ENCODE measurements at places on chromosomes 7 and 10.

DNA sequence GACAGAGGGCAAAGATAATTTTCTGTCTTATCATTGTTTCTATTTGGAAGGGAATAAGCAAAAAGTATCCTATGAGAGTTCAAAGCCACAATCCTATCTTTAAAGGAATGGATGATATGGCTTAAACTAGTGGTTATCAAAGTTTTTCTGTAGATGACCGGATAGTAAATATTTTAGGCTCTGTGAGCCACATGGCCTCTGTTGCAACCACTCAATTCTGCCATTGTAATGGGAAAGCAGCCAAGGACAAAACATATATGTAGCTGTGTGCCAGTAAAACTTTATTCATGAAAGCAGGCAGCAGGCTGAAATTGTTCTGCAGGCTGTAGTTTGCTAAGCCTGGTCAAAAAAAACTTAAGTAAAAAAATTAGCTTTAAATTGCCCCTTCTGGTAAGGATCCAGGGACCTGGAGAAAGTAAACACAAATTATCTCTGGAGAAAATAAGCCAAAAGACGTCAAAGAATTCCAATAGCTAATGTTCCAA lies 73.3 kb downstream of the THSD7A start:
- no peak for DNase-seq

GRCh38 chr10:102285133-102285532 lies 39.8 kb downstream of the GBF1 start:
- no peak for DNase-seq

- no peak for DNase-seq
Measured at GRCh38 chr7:105745681-105746330, 130.6 kb downstream of the ATXN7L1 start.

- no peak for DNase-seq
Measured at GRCh38 chr7:159160450-159160849, 15.8 kb upstream of the VIPR2 start.

DNA sequence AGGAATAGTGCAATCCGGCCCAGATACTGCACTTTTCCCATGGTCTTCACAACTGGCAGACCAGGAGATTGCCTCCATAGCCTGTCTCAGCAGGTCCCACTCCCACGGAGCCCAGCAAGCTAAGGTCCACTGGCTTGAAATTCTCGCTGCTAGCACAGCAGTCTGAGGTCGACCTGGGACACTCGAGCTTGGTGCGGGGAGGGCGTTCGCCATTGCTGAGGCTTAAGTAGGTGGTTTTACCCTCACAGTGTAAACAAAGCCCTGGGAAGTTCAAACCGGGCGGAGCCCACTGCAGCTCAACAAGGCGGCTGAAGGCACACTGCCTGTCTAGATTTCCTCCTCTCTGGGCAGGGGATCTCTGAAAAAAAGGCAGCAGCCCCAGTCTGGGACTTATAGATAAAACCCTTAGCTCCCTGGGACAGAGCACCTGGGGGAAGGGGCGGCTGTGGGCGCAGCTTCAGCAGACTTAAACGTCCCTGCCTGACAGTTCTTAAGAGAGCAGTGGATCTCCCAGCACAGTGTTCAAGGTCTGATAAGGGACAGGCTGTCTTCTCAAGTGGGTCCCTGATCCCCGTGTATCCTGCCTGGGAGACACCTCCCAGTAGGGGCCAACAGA lies 293.5 kb upstream of the GALNT17 start:
- no peak for DNase-seq
